ENCODE measurements at places on chromosomes 2 and 18.
A peak's percentile ranks its signal among the peaks of the same experiment; 100 is the strongest.

DNA sequence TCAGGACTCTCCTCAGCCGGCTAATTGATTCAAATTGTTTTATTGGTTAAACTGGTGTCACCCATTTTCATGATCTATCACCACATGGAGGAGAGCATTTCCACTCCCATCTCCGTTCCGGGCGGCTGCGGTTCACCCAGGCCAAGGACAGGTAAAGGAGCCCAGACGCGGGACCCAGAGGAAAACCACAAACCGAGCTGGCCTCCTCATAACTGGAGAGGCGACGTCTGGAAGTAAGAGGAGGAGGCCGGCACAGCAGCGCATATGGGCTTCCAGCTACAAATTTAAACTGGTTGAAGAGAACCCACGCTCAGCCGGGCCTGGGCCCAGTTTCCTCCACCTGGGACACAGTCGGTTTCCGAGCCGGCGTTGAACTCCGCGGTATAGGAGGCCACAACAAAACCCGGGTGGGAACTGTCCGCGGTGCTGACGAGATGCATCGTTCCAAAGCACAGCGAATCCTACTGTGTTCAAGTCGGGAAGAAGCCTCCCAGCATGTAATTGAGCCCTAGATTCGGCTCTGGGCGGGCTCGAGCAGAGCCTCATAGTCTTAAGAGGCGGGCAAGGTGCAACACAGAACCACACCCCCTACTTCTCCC, 3.0 kb upstream of the SKOR2 start:
- no peak for DNase-seq

DNA sequence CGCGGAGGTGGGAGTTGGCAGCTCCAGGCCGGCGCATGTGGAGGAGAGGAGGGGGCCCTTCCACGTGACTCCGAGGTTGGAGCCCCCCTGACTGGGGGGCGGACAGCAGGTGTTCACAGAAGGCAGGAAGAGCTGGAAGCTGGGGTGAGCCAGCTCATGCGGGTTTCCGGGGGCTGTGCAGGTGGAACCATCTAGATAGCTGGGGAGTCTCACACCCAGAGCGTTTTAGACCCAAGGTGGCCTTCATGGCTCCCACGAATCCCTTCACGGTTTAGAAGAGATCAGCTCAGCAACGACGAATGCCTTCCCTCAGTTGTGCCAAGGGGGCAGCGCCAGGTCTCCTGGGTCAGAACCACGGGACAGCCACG, 740.5 kb upstream of the SALL3 start:
- no peak for DNase-seq

DNA sequence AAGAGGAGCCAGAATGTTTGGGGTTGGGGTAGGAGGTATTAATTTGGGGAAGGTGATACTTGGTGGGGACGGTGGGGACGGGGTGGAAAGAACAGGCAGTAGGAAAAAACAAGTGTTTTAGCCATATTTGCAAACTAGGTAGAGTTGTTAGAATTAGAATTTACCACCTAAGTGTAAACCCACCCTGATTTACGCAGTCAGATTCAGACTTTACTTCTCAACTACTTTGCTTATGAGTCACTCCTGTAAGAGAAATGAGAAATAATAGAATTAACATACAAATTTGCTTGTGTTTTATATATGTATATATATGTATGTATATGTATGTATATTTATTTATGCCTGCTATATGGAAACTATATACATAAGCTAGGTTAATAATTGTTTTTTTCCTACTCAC, 1168.2 kb upstream of the ZEB2 start:
- DNase-seq: no peak

DNA sequence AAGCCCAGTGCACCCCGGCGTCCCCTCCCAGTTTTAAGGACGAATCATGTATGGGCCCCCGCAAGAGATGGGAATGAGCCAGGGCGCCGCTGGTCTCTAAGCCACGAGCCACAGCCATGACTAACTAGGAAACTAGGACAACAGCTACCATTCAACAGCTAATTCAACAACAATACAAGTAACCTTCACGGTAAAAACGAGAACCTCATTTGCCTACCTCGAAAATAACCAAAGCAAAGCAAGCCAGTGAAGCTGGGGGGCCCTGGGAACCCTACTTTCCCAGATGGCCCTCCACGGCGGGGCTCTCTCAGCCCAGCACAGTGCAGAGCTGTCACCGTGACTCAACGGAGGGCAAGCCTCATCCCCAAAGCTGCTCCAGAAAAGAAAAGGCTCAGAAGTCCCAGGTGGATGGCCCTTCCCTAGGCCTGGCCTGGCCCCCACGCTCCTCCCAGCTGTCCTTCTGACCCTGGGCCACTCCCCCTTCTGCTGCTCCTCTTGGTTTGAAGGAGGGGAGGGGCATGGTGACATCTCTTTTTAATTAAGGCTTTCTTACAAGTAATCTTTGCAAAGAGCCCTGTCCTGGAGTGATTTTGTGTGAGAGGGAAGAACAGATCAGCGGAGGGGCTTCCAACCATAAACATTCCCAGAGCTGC, 126.3 kb downstream of the HDAC4 start:
- peak; percentile 53 for DNase-seq

DNA sequence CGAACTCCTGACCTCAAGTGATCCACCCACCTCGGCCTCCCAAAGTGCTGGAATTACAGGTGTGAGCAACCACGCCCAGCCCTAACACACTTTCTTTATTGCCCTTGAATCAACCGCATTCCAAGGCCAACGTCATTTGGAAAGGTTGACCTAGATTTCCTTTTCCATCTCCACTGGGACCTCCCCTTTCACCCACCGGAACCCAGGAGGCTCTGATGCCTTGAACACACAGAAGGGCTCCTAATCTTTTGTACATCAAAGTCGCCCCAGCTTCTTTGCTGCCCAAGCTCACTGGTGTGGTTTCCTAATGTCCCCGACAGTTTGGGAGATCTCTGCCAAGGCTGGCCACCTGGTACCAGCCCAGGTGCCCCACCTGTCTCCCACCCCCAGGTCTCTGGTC, 46.2 kb upstream of the CAB39 start:
- DNase-seq: no peak

GRCh38 chr2:153072813-153073212, 354.4 kb downstream of the ARL6IP6 start:
- DNase-seq: no peak

GRCh38 chr2:127943186-127943585, 57.4 kb upstream of the AMMECR1L start:
- DNase-seq: no peak

DNA sequence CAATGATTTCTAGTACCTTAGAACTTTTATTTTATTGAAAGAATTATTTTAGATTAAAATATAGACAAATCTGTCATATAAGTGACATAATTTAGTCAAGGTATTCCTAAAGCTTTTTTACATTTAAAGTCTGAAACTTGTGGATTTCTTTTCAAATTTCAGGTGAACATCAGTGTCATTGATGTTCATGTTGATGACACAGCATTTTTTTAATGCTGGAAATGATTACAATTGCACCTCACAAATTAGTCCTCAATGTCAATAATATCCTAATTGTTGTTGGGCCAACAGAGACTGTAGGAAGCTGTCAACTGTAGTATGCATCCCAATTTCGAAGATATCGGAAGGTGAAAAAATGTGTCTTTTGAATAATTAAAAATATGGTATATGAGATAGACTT, 214.4 kb upstream of the ARL4C start:
- no peak for DNase-seq

DNA sequence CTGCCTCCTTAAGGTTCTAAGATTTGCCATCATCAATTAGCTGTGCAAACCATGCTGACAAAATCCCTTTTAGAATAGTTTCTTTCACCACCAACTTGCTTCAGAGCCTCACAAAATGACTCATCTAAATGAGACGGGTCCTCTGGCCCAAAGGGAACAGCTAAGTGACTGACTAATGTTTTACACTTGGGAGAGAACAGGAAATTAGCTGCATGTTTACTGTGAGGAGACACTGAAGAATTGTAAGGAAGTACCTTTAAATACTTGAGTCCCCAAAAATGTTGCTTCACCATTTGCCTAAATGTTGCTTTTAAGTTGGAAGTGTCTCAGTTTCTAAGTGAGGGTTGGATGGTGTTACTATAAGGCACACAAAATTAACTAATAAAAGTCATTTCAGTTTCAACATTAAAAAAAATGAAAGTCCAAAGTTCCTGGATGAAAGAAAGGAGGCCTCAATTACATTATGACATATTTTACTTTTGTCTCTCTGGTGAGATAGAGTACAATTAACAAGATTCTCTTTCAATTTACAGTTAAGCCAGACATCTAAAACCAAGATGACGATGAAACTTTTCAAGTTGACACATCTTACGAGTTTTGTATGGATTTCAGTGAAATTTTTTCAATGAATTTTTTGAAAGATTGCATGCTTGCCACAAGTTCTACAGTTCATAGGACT, 229.1 kb upstream of the FN1 start:
- DNase-seq: no peak

DNA sequence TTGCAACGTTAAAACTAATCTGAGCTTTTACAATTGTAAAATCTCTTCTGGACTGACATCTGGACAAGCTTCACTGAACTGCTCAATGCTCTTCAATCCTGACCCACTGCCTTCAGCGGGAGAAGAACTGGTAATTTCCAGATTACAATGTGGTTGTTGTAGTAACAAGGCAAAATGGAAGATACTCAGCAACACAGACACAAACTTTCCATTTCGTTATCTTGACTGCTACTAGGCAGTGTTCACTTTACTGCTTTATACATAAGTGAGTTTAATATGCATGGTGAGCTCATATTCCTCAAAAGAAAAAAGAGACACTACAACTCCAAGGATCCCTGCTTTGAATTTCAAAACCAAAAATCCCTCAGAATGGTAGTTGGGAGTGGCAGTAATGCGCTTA, 51.9 kb downstream of the GRB14 start:
- DNase-seq: no peak

DNA sequence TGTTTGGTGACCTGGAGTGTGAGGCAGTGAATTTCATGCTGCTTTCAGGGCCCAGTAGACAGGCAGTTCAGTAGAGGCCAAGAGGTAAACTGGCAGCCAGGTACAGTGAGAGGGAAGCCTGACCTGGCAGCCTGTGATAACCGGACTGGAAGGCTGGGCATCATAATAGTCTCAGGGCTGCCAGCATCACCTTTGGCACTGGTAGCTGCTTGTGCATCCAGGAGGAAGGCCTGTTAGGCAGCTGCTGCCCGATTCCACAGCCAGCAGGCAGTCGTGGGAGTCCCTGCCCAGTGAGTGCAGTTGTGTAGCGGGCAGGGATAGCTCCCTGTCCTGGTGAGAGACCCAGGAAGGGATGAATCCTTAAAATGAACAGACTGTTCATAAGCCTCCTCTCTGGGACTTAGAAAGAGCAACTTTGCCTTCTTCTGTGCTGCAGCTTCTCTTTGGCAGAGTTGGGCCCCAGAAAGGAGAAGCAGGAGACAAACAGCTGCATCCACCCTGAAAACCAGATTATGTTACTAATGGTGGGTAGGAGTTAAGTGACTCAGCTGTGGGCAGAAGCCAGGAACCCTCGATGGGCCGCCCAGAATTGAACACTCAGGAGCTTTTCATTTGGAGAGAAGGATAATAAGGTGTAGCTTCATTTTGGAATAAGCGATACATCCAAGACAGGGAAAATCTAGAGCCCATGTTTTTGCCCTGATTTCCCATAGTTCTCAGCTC, 8.1 kb upstream of the GPBAR1 start:
- no peak for DNase-seq

DNA sequence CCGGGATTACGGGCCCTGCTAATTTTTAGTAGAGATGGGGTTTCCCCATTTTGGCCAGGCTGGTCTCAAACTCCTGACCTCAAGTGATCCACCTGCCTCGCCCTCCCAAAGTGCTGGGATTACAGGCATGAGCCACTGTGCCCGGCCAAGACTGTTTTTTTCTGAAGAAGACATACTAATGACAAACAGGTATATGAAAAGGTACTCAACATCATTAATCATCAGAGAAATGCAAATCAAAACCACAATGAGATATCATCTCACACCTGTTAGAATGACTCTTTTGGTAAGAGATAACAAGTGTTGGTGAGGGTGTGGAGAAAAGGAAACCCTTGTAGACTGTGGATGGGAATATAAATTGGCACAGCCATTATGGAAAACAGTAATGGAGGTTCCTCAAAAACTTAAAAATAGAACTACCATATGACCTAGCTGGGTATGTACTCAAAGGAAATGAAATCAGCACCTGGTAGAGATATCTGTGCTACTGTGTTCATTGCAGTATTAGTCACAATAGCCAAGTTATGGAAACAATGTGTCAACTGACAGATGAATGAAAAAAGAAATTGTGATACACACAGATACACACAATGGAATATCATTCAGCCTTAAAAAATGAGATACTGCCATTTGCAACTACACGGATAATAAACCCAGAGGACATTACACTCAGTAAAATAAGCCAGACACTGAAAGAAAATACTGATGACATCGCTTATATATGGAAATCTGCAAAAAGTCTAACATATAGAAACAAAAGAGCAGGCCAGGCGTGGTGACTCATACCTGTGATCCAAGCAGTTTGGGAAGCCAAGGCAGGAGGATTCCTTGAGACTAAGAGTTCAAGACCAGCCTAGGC, 20.8 kb downstream of the SOS1 start:
- DNase-seq: no peak

- no peak for DNase-seq
These were observed 60.0 kb downstream of the SDC1 start for GRCh38 chr2:20164734-20165478.

GRCh38 chr2:180360283-180360618, 353.2 kb upstream of the CWC22 start:
- DNase-seq: no peak

DNA sequence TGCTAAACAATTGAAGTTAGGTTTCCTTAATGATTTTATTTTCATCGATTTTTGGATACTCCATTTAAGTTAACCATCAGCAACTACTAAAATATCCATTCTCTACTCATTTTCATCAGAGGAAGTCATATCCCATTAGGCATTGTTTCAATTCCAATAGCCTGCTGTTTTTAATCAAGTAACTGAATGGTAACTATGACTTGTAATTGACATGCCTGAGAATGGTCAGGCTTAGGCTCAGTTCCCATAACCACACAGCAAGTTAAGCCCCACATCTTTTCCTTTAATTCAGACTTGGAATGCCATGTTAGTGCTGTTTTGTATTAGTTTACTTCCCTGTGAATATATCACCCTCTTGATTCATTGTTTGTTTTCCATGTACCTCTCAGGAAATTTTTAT, 398.8 kb downstream of the ARHGAP15 start:
- no peak for DNase-seq
